MCF 10A (cell line): ENCODE measurements at places on chromosomes 13 and 19. TPM values are rescaled to one million over a fixed set of nuclear protein-coding genes. Genes with fewer than 3 reads are reported as not detected.

GRCh38 chr13:72473321-72473720, 254.1 kb downstream of the MZT1 start:
- peaks cover 17% of the 10 kb centered on the region for H3K27me3 ChIP-seq
- H3K36me3 ChIP-seq, result no peaks in the 10 kb centered on the region
- H3K4me3 ChIP-seq, result no peak overlapping the region
- no peak for DNase-seq
- H3K4me1 ChIP-seq, result no peaks in the 10 kb centered on the region
- no peak overlapping the region for H3K27ac ChIP-seq

GRCh38 chr19:1513499-1514294, 878 bp upstream of the ADAMTSL5 start:
- peak overlapping the region; percentile 75 for H3K4me3 ChIP-seq
- peaks cover 5% of the 10 kb centered on the region for H3K4me1 ChIP-seq
- H3K27ac ChIP-seq, result no peak overlapping the region
- H3K36me3 ChIP-seq, result no peaks in the 10 kb centered on the region
- no peaks in the 10 kb centered on the region for H3K27me3 ChIP-seq
- peak; percentile 62 for DNase-seq

GRCh38 chr19:57769345-57770131, at the start of gene ZNF586:
Gene ZNF586 (plus strand): TSS chr19:57769676. CDS start chr19:57769843, 167 bp downstream.
- H3K36me3 ChIP-seq, result peaks cover 49% of the 10 kb centered on the region
- peaks cover 10% of the 10 kb centered on the region for H3K4me1 ChIP-seq
- peak within 1 kb of the TSS; percentile 84 for H3K4me3 ChIP-seq

DNA sequence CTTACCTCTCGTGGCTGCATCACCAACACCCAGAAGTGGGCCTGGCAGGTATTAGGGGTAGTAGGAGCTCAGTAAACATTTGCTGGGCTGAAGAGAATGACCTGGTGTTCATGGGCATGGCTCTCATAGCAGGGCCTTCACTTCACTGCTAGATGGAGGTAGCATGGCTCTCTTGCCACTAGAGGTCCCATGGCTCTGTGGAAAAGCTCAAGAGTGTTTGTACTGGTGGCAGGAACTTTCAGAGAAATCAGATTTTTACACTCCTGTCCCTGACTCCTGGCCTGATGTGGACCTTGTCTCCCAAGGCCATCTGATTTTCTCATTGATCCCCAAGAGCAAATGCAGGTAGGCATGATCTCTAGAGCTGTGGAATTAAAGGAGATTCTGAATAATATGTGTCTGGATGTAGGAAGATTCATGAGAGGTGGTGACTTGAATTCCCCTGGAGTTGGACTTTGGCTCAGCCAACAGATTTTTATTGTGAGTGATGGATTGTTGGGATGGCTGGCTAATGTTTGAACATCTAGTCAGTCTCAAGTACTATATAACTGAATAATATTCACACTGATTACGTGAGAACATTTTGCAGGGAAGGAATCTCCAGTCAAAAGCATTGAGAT, 5.7 kb downstream of the ZNF574 start:
- peak; percentile 39 for DNase-seq
- H3K4me1 ChIP-seq, result peaks cover 19% of the 10 kb centered on the region
- no peak overlapping the region for H3K27ac ChIP-seq
- peaks cover 53% of the 10 kb centered on the region for H3K36me3 ChIP-seq
- no peaks in the 10 kb centered on the region for H3K27me3 ChIP-seq
- H3K4me3 ChIP-seq, result no peak overlapping the region

- H3K4me3 ChIP-seq, result peak overlapping the region; percentile 52
- peaks cover 4% of the 10 kb centered on the region for H3K36me3 ChIP-seq
- H3K4me1 ChIP-seq, result peaks cover 24% of the 10 kb centered on the region
- peak; percentile 88 for DNase-seq
- H3K27ac ChIP-seq, result no peak overlapping the region
Observed at GRCh38 chr19:510606-511100, 3.4 kb downstream of the TPGS1 start.

GRCh38 chr19:18488403-18488723, 33.5 kb downstream of the ELL start:
- H3K27me3 ChIP-seq, result no peaks in the 10 kb centered on the region
- DNase-seq, result peak; percentile 22
- no peak overlapping the region for H3K4me3 ChIP-seq
- no peaks in the 10 kb centered on the region for H3K36me3 ChIP-seq

GRCh38 chr13:106496072-106496997, 39.1 kb downstream of the EFNB2 start:
- no peak overlapping the region for H3K4me3 ChIP-seq
- no peak overlapping the region for H3K27ac ChIP-seq
- H3K4me1 ChIP-seq, result peaks cover 30% of the 10 kb centered on the region
- H3K36me3 ChIP-seq, result peaks cover 43% of the 10 kb centered on the region
- no peaks in the 10 kb centered on the region for H3K27me3 ChIP-seq

DNA sequence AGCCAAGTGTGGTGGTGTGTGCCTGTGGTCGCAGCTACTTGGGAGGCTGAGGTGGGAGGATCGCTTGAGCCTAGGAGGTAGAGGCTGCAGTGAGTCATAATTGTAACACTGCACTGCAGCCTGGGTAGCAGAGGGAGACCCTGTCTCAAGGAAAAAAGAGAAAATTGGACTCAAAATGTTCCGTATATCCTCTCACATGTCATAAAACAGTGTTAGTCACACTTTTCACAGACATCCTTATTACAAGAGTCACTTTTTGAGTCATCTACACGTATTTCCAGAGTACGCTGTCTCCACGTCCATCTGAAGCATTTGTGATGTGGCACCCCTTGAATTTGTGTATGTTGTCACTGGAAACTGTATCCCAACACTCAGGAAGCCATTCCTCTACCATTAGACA, 133.0 kb downstream of the SIPA1L3 start:
- H3K27me3 ChIP-seq, result no peaks in the 10 kb centered on the region
- no peak overlapping the region for H3K27ac ChIP-seq
- no peaks in the 10 kb centered on the region for H3K4me1 ChIP-seq
- H3K4me3 ChIP-seq, result no peak overlapping the region
- H3K36me3 ChIP-seq, result peaks cover 6% of the 10 kb centered on the region
- DNase-seq, result peak; percentile 32

DNA sequence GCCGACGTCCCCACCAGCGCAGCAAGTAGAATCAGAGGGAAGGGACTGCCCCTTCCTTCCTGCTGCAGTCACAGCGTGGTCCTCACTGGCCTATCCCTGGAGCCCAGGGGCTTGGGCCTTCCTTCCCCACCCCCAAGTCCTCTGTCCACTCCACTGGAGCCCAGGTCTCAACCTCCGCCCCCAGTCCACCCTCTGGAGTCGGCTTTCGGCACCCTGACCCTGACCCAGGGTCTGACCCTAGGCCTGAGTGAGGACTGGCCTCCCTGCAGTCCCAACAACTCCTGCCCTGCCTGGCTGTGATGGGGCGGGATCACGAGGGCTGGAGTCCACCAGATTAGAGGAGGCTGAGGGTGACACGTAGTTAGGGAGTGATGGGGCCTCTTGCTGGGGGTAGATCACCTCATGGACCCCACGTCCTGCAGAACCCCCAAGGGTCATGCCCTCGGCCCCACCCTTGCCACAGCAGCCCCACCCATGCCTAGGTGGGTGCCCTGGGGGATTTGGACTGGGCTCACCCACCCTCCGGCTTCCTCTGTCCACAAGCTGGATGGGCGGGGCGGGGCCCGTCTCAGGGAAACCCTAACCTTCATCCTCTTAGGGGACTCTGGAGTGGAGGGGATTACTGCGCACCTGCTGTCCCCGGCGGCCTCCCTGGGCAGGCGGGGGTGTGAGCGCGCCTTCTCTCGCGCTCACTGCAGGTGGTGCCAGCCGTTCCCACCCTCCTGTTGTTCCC, 3.8 kb downstream of the RAX2 start:
- no peaks in the 10 kb centered on the region for H3K4me1 ChIP-seq
- H3K36me3 ChIP-seq, result peaks cover 14% of the 10 kb centered on the region
- no peak overlapping the region for H3K27ac ChIP-seq
- no peak for DNase-seq
- H3K4me3 ChIP-seq, result no peak overlapping the region

- H3K4me1 ChIP-seq, result peaks cover 8% of the 10 kb centered on the region
- H3K27me3 ChIP-seq, result no peaks in the 10 kb centered on the region
- no peak for DNase-seq
- no peak overlapping the region for H3K4me3 ChIP-seq
- no peak overlapping the region for H3K27ac ChIP-seq
Observed at GRCh38 chr13:22009500-22009899, 338.6 kb downstream of the FGF9 start.

GRCh38 chr13:29918845-29919244, 68.4 kb upstream of the UBL3 start:
- DNase-seq, result peak; percentile 74
- peaks cover 50% of the 10 kb centered on the region for H3K4me1 ChIP-seq
- H3K27me3 ChIP-seq, result no peaks in the 10 kb centered on the region
- peak overlapping the region; percentile 82 for H3K27ac ChIP-seq
- H3K4me3 ChIP-seq, result peak overlapping the region; percentile 49
- peaks cover 4% of the 10 kb centered on the region for H3K36me3 ChIP-seq

- no peak overlapping the region for H3K4me3 ChIP-seq
- peaks cover 8% of the 10 kb centered on the region for H3K4me1 ChIP-seq
- no peak overlapping the region for H3K27ac ChIP-seq
- no peak for DNase-seq
- peaks cover 3% of the 10 kb centered on the region for H3K27me3 ChIP-seq
Observed at GRCh38 chr19:15529774-15530372, 21.5 kb downstream of the CYP4F22 start.

DNA sequence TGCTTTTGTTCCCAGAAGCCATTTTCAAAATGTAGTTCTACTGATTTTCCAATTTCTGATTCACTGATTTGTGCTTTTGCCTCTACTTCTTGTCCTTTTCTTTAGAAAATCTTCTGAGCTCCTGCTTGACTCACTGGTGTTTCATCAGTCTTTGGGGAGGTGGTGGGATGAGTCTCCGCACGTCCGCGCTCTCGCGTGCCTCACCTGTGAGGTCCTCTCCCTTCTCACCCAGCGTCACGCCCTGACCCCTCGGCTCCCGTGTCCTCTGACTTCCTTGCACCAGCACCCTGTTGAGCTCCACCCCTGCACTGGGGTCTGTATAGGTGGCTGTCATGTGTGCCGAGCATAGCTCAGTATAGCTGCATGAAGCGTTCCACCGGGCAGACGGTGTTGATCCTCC, 52.7 kb upstream of the MCF2L start:
- no peak overlapping the region for H3K27ac ChIP-seq
- no peak for DNase-seq
- H3K4me3 ChIP-seq, result no peak overlapping the region
- no peaks in the 10 kb centered on the region for H3K4me1 ChIP-seq
- H3K27me3 ChIP-seq, result peaks cover 41% of the 10 kb centered on the region
- no peaks in the 10 kb centered on the region for H3K36me3 ChIP-seq

DNA sequence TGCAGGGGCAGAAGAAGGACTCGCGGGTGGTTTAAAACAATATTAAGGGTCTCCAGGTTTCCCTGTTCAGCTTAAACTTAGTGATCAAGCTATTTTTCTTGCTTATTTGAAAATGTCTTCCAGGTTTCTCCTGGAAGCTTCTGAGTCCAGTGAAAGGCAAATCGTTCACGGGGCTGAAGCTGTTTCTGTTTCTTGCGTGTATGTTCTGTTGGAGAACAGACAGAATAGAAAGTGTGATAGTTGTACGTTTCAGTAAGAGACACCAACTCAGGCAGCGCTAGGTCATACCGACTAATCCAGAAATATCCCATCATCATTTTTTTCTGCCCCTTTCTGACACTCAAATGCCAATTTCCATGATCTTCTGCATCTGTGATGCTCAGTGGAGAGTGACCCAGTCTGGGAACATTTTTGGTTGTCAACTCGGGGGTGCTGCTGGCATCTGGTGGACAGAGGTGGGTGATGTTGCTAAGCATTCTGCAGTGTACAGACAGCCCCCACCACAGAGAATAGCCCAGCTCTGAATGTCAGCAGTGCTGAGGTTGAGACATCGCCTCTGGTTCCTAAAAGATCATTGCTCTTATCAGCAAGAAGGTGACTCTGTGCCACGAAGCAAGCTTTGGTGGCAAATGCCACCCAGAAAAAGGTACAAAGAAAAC, 4.3 kb downstream of the KLF2 start:
- no peak overlapping the region for H3K4me3 ChIP-seq
- H3K27me3 ChIP-seq, result no peaks in the 10 kb centered on the region
- no peak for DNase-seq
- no peak overlapping the region for H3K27ac ChIP-seq
- no peaks in the 10 kb centered on the region for H3K4me1 ChIP-seq

DNA sequence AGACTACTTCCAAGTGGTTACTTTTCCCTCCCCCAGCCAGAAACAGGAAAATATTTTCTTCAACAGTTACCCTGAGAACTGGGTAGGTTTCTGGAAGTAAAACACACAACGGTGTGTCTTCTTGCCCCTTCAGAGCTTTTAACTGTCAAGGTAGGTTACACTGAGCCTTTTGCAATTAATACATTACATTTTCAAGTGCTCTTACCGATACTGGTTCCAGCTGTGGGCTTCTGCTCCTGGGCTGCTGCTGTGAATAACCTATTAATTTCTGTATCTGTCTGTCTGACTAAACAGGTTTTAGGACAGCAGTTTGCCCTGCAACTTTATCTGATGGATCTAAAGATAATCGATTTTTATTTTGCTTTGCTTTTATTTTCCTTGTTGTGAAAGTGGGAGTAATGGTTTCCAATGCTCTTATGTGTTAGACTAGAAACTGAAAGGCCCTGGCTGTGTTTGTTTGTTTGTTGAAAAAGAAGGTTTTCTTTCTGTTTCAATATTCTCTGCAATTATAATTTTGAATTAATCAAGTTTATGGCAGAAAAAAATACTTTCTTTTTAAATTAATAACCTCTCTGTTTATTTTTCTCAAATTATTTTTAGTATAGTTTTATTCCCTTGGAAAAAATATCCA, 196.7 kb upstream of the SLITRK6 start:
- H3K36me3 ChIP-seq, result no peaks in the 10 kb centered on the region
- no peak for DNase-seq
- H3K27ac ChIP-seq, result no peak overlapping the region
- H3K4me1 ChIP-seq, result no peaks in the 10 kb centered on the region

DNA sequence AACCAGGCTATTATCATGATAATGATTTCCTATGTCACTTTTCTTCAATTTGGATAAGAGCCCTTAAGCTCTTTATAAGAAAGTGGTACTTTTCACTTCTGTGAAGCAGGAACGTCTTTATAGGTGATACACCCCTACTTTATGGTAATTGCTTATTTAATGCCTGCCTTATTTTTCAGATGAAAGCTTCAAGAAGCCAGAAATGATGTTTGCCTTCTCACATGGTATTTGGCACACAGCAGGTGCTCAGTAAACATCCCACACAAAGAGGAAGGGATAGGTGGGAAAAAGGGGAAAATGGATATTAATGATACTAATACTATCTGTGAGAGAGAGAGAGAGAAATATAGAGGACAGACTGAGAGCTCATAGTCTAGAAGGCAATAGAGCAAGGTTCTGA, 29.0 kb upstream of the WASF3 start:
- H3K27me3 ChIP-seq, result peaks cover 73% of the 10 kb centered on the region
- H3K4me1 ChIP-seq, result no peaks in the 10 kb centered on the region
- DNase-seq, result no peak
- H3K36me3 ChIP-seq, result no peaks in the 10 kb centered on the region
- no peak overlapping the region for H3K27ac ChIP-seq

Gene ZNF724
- total RNA-seq, result 5.3 and 6.9 TPM in 2 replicates

Gene PODNL1
- total RNA-seq, result 0.25 and 0.51 TPM in 2 replicates

Gene SLC25A30
- total RNA-seq, result 10.5 and 11.9 TPM in 2 replicates

Gene LIG1
- 12.2 and 14.6 TPM in 2 replicates for total RNA-seq

Gene ZNF846
- 3.2 and 3.3 TPM in 2 replicates for total RNA-seq

Gene FSD1
- total RNA-seq, result not detected in 2 replicates

Gene CACNG6
- total RNA-seq, result not detected in 2 replicates

Gene KLK14
- 0.30 TPM in 1 of 2 replicates, not detected in the other for total RNA-seq

Gene ZNF541
- not detected in 2 replicates for total RNA-seq

Gene SLC7A9
- not detected in 2 replicates for total RNA-seq

Gene CATSPERD
- total RNA-seq, result not detected in 2 replicates

Gene SIAH3
- not detected in 2 replicates for total RNA-seq

Gene ZNF235
- 2.7 and 3.7 TPM in 2 replicates for total RNA-seq
